Heart right ventricle (tissue), 16 donors: ENCODE measurements at places on chromosomes 2 and 18. TPM values are rescaled to one million over a fixed set of nuclear protein-coding genes. Genes with fewer than 3 reads are reported as not detected.

FLACC1 gene
- 6.1 TPM for total RNA-seq

CEP76 gene
- 3.1 TPM for total RNA-seq

PPP1R1C gene
- total RNA-seq = 34.7 TPM

FOXD4L1 gene
- 0.09 TPM for total RNA-seq

ALPP gene
- total RNA-seq = not detected

TRMT61B gene
- total RNA-seq = 16.8 TPM

GCFC2 gene
- 9.5 TPM for total RNA-seq

TMEM247 gene
- total RNA-seq = not detected

CRIM1 gene
- 79.1 TPM for total RNA-seq

FNDC4 gene
- 1.0 TPM for total RNA-seq

SERPINB10 gene
- total RNA-seq = not detected

VSNL1 gene
- 21.2 TPM for total RNA-seq

GCA gene
- 3.3 TPM for total RNA-seq

DYNAP gene
- not detected for total RNA-seq

LINC00305 gene
- total RNA-seq = not detected

TMEM178A gene
- 3.3 TPM for total RNA-seq

LHCGR gene
- total RNA-seq = not detected
